DMS53 (cell line): ENCODE measurements at places on chromosomes 2 and 18.

DNA sequence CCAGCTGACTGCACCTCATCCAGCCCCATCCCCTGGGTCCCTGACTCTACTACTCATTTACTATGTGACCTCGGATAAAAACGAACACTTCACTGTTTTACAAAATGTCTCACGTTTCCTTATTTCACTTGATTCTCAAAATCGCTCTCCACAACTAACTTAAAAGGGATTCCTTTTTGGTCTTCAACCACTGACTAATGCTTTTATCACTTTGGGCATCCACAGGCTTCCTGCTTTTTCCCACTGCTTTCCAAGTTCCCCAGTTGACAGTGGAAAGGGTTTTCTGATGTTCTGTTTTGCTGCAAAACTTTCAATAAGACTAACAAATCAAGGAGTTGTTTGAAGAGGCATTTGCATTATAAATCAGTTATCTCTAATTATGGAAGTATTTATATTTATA is 24.1 kb downstream of the EIF2AK3 start:
- DNase-seq: no peak

DNA sequence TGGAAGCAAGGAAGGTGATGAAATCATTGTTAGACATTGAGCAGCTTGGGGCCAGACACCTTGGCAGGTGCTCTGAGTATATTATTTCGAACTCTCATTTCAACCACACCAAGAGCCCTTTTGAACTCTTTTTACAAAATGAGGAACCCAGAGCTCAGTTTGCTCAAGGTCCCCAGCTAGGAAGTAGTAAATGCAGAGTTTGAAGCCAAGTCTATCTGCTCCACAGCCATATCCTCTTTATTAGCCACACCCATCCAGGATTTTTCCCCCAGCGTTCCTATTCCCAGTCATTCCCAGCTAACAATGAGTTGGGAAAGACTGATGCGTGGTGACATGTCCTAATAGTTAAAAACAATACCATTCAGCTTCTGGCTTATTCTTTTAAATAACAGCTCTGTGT is 40.2 kb downstream of the SEMA4F start:
- no peak for DNase-seq

DNA sequence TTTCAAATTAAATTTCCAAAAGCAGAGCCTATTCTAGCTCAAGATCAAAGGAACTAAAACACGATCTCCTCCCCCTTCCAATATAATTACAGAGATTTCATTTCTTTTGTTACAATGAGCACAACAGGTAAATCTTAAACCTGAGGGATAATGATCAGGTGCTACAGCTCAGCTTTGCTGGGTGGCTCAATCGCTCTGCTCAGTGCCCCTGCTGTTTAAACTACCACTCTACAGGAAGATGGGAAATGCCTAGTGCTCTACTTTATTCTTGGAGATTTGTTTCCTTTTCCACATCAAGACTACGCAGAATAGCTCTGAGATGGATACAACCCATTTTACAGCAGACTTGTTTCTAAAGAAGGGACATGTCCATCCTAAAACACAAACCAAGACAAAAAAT is 162.3 kb downstream of the TCF4 start:
- DNase-seq: no peak

DNA sequence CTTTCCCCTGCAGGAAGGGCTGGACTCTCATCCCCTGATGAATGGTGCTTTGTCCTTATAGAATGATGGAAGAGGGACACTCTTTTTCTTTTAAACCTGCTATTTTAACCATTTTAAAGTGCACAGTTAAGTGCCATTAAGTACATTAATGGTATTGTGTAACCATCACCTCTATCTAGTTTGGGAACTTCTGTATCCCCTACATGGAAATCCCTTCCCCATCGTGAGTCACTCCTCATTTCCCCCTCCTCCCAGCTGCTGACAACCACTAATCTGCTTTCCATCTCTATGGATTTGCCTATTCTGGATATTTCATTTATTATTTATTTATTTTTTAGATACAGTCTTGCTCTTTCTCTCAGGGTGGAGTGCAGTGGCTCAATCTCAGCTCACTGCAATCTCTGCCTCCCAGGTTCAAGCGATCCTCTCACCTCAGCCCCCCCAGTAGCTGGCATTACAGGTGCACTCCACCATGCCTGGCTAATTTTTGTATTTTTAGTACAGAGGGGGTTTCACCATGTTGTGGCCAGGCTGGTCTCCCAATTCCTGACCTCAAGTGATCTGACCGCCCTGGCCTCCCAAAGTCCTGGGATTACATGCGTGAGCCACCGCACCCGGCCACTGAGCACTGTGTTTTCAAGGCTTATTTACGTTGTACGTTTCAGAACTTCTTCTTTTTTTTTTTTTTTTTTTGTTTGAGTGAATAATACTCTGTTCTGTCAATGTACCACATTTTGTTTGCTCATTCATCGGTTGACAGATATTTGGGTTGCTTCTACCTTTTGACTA is 15.8 kb downstream of the DGKD start:
- DNase-seq: no peak

- DNase-seq: no peak
Observed at GRCh38 chr2:1478311-1479305, 65.3 kb downstream of the TPO start.

DNA sequence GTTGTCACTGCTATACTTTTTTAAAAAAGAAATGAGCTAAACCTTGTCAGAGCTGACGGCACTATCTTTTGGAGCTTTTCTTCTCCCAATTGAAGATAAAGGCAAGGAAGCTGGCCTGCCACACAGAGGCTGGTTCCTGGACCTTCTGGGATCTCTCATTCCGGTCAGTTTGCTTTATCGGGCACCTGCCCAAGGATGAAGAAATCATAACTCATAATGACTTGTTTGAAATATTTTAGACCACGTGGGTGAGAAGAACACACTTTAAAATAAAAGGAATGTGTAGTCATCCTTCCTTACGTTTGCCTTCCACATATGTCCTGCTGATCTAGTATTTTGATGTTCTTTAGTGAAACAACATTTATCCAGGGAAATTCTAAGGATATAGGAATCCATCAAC is 535.7 kb downstream of the DCC start:
- DNase-seq: no peak

DNA sequence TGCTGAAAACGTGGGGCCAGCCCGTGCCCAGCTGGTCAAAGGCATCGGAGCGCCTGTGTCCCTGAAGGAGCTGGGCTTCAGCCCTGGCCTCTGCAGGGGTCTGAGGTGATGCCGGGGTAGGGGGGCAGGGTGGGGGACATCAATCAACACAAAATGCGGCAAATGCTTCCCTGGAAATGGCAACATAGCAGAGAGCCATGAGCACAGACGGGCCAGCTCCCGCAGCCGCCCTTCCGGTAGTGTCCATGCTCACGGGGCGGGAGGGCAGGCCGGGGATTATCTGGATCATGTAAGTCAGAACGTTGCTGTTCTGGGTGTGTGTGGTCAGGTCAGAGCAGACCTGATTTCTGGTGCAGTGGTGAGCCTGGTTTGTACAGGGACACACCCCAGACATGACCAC is 56.5 kb upstream of the TWIST2 start:
- DNase-seq: no peak

GRCh38 chr2:159275111-159275510 is 11.4 kb downstream of the WDSUB1 start:
- no peak for DNase-seq

- DNase-seq: no peak
Observed at GRCh38 chr2:109727929-109728447, 66.1 kb upstream of the RGPD5 start.

DNA sequence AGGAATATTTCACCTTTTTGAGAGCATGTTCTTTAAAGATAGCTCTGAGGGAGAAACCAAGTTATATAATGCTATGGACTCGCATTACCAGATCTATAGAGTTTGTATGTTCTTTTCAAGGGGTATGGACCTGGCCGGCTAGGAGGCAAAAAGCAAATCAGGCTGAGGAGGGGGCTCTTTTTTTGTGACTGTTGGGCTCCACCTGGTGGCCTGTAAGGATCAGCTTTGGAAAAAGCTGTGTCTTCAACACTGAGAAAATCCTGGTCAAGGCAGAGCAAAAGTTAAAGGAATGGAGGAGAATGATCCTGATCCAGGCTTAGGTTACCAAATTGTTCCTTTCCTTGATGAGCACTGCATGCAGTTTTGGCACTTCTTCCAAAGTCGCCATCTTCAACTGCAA is 180.5 kb downstream of the DIS3L2 start:
- DNase-seq: peak; percentile 44

DNA sequence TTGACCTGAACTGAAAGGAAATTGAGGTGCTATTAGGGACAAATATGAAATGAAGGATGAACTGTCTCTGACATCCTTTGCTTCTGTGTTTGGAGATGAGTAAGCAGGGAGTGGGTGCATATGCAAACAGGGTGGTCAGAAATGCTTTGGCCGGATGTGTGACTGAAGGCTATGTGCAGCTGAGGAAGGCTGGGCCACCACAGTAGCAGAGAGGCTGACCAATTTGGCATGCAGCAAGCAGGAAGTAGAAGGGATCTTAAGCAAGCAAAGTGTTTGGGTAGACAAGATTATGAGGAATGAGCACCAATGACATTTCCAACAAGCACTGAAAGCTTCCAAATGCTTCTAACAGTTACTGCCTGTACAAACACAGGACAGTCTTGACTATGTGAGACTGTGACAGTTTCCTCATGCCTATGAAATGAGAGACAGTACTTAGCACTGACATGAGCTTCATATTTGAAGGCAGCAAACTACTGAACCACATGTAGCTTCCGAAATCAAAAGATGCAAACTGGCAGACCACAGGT is 3.3 kb upstream of the ACTR3 start:
- peak; percentile 28 for DNase-seq

- DNase-seq: no peak
Observed at GRCh38 chr18:79708412-79708811, 28.8 kb downstream of the CTDP1 start.

GRCh38 chr18:44816050-44816449 is 135.4 kb downstream of the SETBP1 start:
- no peak for DNase-seq

- no peak for DNase-seq
Observed at GRCh38 chr2:44743473-44743872, 198.0 kb upstream of the SIX3 start.

DNA sequence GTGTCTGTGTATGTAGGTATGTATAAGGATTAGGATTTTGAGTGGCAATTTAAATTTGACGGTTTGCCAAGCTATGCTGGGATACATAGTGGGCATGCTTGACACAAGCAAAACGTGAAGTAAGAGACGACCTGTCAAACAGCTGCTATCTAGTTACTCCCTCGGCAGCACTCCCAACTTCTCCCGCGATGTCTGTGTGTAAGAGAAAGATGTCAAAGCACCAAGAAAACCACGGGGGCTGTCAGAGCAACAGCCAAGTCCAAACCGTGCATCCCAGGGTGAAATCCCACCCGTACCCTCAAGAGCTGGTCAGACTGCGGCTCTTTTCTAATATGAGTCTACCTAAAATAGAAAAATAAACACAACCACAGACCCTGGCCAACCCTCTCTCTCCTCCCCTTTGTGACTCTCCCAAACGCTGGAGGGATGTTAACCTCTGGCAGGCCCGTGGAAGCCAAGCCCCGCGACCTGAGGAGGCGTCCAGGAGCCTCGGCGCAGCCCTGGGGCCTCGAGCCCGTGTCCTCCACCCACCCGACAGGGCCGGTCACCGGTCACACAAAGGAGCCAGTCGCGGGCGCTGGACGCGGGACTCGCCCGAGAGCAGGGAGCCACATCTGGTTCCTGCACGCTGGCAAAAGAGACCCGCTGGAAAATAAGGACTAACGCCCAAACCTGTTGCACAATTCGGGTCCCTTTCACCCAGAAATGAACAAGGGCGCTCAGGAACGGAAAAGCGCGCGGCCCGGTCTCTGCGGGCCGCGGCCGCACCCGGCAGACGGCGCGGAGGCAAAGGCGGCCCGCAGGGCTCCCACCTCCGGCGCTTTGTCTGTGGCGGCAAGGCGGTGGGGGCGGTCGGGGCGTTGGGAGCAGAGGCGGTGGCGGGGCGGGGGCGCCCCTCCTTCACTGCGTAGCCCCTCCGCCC is 925 bp downstream of the SESTD1 start:
- DNase-seq: peak; percentile 81

DNA sequence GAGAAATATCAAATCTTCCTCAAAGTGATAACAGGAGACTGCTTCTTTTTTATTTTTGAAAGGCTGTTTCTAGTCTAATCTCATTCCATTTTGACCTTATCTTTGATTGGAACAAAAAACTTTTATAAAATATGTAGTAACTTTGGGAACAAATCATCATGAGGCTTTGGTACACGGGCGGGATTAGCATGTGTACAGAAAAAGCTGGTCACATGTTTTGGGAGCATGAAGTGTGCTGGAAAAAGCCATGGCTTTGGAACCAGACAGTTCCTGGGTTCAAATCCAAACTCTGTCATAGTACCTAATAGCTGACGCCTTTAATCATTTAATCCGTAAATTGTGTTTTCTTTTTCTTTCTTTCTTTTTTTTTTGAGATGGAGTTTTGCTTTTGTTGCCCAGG is 78.2 kb downstream of the RFTN2 start:
- no peak for DNase-seq

- peak; percentile 97 for DNase-seq
Observed at GRCh38 chr2:175461839-175462238, 280.3 kb upstream of the ATP5MC3 start.

- DNase-seq: no peak
Observed at GRCh38 chr2:148963461-148963860, 75.0 kb upstream of the LYPD6B start.
